ENCODE measurements at places on chromosomes 1 and 21. TPM values are rescaled to one million over a fixed set of nuclear protein-coding genes. Genes with fewer than 3 reads are reported as not detected.

DNA sequence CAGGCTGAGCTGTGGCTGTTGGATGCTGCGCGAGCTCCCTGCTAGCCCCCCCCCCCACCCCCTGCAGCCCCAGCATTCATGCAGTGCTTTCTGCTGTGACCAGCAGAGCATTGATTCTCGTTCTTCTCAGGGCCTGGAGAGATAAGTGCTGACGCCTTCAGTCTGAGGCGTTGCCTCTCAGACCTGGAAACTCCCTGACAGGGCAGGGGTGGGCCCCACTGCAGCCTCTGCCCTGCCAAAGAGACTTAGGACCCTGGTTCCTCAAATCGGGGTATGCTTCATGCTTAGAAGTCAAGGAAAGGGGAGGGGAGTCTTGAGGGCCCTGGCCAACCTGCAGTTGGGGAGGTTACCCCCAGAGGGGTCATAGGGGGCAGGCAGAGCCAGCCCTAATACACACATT lies 38.5 kb downstream of the PTPRF start:
- no peak for DNase-seq

DNA sequence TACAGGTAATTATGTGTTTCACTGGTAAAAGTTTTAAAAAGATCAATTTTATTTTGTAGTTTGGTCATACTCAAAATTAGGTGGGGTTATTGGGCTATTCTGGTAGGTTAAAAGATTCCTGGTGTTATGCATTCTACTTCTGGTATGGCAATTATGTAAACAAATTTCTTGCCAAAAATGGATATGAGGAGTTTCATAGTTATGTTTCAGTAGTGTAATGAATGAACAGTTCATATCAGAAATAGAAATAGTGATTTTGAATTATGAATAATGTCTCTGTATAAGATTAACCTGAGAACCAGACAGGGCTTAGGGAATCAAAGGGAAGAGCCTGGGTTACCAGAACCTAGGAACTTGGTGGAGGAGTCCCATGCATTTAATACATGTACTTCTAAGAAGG lies 15.9 kb downstream of the ATF6 start:
- DNase-seq, result no peak

DNA sequence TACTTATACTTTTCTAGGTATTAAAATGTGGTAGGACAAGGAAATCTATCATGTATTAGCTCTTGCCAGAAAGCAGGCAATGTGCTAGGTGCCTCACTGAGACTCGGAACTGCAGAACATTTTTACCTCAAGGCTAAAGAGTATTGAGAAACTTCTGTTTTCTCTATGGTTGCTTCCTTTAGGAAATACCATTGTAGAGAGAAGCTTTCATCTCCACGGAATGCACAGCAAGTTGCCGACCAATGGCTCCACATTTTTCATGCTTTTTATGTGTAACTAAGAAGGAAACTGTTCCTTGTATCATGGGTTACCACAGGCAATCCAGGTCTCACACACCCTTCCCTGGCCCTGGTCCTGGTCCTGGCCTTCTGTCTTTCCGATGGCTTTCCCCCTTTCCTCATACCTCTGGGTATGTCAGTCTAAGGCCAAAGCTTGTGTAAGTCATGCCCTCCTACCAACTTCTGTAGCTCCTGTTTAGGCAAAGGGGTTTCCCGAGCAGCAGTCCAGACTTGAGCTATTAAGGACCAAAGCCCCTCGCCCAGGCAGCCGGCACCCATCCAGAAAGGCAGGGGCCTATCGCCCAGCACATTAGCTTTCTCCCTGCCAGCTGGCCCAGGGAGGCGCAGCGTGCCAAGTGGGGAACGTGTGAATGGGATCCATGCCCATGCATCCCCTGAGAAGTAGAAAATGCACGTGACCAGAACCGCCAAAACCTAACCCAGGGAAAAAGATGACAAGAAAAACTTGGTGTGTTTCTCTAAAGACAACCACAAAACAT lies 225.0 kb downstream of the PBX1 start:
- peak; percentile 69 for DNase-seq

Gene PDC
- total RNA-seq, result not detected

Gene CELF3
- not detected for total RNA-seq

Gene LAX1
- total RNA-seq, result 0.37 TPM

Gene RSPH1
- not detected for total RNA-seq
